Skeletal muscle tissue (tissue), 5 donors: ENCODE measurements at places on chromosomes 3 and 15. TPM values are rescaled to one million over a fixed set of nuclear protein-coding genes. Genes with fewer than 3 reads are reported as not detected.

Gene RARB
- total RNA-seq = 20.9 TPM

Gene CLDN16
- total RNA-seq = under 0.01 TPM

Gene CHP1
- total RNA-seq = 44.9 TPM

Gene SLC2A2
- not detected for total RNA-seq

Gene DUOXA2
- total RNA-seq = not detected

Gene SLC51B
- total RNA-seq = 0.52 TPM
